ENCODE measurements at places on chromosomes 4 and X. TPM values are rescaled to one million over a fixed set of nuclear protein-coding genes. Genes with fewer than 3 reads are reported as not detected.

Gene MTTP
- 0.20 TPM for total RNA-seq

Gene USP17L18
- total RNA-seq = not detected

Gene SSX1
- total RNA-seq = 0.29 TPM

Gene AFP
- 3.6 TPM for total RNA-seq

Gene LPAR4
- total RNA-seq = not detected

Gene GPRASP2
- 1.3 TPM for total RNA-seq

Gene NXF2B
- not detected for total RNA-seq

Gene RBMXL3
- not detected for total RNA-seq

DNA sequence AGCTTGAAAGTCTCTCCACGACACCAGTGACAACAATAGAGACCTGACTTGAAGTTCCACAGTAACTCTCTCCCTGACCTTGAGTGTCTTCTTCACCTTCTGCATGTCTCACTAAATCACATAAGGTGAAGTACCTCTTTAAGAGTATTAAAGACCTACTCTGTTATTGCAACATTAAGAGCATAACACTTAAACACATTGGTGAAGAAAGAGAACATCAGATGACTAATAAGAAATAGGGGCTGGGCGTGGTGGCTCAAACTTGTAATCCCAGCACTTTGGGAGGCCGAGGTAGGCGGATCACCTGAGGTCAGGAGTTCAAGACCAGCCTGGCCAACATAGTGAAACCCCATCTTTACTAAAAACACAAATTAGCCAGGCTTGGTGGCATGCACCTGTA is 33.9 kb upstream of the MAPK10 start:
- no peak for DNase-seq

- no peak for DNase-seq
Measured at GRCh38 chr4:4859799-4860599, 534 bp downstream of the MSX1 start.

DNA sequence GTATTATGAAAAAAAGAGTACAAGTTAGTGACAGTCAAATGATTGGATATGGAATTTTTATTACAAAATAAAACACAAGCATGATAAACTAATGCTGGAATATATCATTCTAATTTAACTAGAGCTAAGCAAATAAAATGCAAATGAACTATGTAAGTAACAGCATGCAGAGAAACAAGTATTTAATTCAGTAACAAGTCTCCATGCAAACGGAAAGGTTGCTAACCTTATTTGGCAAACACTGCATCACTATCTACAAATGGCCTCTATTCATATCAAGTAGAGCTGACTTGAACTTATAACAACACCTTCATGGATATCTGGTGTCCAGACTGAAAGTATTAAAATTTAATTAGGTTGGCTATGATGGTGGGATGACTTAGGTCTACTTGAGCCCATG is 15.4 kb downstream of the PPM1K start:
- DNase-seq = no peak

- DNase-seq = no peak
Measured at GRCh38 chr4:55035892-55036291, 89.5 kb downstream of the KDR start.

DNA sequence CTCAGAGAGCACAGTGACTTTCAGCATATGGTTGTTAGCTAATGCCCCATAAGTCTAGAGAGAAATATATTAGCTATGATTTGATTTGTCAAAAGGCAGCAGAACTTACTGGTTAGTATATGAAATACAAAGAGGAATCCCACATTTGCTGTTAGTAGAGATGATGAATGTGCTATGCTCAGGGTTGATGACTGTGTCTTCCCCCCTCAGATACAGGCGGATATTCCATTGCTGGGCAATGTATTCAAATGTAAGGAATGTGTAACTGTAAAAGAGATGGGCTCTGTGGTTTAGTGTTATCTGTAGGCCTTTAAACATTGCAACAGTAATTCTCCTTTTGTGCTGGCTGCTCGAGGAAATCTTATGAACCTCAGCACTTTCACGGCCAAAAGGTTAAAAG is 528.9 kb upstream of the ARX start:
- no peak for DNase-seq

- no peak for DNase-seq
Measured at GRCh38 chrX:1592470-1593142, 1.2 kb downstream of the AKAP17A start.

DNA sequence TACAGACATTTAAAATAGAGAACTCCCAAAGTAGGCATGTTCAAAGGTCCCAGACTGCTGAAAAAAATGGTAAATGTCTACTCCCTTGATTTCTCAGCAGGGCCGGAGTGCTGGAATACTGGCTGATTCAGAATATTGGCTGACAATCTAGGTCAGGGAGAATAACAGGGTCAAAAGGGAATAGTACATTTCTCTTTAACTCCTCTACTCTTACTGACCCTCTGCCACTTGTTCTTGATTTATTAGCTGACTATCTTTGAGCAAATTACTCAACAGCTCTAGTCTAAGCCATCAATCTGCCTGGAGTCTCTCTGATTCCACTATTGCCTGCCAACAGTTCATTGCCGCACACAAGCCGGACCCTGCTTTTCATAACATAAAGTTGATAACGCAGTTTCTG is 19.7 kb upstream of the NWD2 start:
- no peak for DNase-seq

- no peak for DNase-seq
Measured at GRCh38 chrX:17431171-17431570, 56.2 kb downstream of the NHS start.

DNA sequence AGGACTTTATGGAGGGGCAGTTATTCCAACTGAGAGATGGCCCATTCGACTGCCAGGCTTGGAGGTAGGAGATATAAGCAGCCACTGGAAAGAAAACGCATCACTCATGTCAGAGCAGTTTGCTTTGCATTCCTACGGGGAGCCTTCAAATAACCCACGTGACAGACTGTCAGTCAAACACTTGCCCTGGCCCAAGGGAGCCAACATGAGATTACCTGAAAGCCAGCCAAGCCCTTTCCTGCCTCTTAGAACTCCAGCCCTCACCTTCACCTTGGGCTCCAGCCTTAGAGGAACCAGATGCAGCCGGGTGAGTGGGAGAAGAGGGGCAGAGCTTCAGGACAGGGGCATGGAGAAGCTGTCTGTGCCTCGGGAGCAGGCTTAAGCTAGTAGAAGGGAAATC is 95.3 kb upstream of the CXCL13 start:
- no peak for DNase-seq

DNA sequence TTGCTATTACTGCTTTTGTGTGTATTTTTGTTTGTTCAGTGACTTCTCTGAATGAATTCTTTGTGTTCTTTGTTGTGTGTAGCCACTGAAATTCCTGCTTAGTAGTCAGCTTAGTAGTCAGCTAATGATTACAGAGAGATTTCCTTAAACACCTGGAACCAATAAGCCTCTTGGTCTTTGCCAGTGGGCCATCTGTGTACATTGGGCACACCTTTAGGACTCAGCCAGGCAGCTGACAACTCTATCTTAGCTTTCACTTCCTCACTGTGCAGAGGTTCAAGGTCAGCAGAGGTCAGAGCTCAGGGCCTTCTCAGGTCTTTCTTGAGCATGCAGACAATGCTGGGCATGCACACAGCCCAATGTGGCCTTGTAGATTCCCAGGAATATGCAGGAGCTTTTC is 59.3 kb downstream of the RWDD4 start:
- DNase-seq = no peak

- DNase-seq = no peak
Measured at GRCh38 chr4:1910643-1911042, 39.5 kb downstream of the NSD2 start.

- no peak for DNase-seq
Measured at GRCh38 chr4:123618606-123619005, 222.0 kb downstream of the SPRY1 start.

DNA sequence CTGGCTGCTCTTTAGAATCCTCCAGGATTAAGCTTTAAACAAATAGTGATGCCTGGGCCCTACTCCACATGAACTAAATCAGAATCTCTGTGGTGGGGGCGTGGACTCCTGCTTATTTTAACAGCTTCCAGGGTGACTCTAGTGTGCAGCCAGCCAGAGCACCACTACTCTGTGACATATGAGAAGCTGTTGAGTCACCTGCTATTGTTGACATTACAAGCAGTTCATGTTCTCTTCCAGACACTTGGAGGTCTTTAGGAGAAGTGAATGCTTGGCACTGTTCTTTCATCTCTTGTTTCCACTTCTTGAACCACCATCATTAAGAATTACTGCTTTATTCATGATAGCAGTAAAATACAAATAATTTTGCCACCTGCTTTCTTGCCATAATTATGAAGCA is 426 bp upstream of the C4orf51 start:
- DNase-seq = no peak

- DNase-seq = no peak
Measured at GRCh38 chr4:137531168-137531985, 917 bp downstream of the PCDH18 start.

GRCh38 chr4:100428051-100428450 is 89.8 kb downstream of the EMCN start:
- DNase-seq = no peak

DNA sequence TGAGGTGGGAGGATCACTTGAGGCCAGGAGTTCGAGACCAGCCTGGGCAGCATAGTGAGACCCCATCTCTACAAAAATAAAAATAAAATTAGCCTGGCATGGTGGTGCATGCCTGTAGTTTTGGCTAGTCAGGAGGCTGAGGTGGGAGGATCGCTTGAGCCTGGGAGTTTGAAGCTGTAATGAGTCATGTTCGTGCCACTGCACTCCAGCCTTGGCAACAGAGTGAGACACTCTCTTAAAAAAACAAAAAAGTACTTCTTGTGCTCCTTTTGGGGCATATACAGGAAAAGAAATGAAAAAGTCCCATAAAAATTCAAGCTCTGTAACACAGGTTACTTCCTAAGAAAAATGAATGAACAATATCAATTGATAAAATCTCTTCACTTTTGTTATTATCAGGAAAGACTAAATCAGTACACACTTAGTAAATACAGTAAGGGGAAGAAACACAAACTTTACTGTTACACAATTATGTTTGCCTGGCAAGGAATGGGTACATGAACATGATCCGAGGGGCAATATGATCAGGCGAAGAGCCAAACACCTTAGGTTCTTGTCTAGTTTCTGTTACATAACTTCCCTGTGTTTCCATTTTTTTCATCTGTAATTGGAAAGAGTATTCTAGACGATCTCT is 46.9 kb downstream of the CCDC158 start:
- no peak for DNase-seq

DNA sequence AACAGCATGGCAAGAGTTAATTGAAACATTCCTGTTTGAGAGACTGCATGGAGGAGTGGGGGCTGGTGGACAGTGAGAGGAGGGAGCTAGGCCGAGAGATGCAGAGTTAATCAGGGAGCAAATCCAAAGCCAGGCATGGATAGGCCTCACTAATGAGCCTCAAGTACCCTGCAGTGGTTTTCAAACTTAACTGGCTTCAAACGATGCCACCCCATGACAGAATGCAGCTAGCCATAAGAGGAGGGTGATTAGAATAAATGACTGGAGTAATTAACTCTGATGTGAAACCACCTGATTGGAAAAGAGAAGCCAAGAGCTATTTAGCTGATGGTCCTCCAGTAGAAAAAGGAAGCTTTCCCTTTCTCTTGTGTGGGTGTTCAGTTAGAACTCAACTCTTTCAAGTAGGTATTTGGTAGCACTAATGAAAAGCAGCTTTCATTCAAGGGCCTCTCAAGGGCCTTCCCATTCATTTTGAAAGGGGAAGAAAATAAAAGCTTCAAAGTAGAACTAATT is 215.4 kb upstream of the MAB21L2 start:
- DNase-seq = no peak

DNA sequence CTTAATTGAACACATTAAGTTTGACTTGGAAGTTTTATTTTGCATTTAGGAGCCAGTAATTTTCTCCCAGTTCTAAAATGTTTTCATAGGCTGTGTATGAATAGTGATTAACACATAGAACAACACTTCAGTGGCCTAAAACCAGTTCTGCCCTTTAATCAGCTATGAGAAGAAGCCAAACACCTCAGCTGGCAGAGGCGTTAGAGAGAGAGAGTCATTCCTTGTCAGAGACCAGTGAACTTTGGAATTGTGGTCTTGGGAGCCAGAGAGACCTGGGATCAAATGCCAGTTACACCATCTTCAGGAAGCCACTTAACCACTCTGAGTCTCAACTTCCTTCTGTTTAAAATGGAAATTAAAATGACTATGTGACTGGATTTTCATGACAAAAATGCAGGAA is 39.3 kb upstream of the PRPS2 start:
- DNase-seq = no peak

- DNase-seq = no peak
Measured at GRCh38 chr4:185265942-185266341, 56.5 kb downstream of the SNX25 start.

GRCh38 chrX:49286581-49286980 is 16.9 kb upstream of the GAGE10 start:
- DNase-seq = no peak

DNA sequence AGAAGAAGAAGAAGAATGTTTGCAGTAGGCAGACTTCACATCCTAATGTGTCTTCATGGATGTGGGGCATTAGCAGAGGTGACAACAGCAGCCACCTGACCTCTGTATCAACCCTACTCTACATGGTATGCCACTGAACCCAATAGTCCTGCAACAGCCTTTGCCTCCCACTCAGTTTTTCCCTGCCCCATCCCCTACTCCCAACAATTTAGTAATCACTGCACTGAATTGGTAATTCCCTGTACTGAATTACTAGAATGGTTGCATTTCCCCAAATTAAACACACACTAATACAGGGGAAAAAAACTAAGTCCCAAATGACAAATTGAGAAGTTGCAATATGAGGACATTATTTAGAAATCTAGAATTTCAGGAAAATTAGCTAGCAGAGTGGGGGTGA is 31.4 kb upstream of the FAM241A start:
- DNase-seq = no peak

- peak; percentile 17 for DNase-seq
Measured at GRCh38 chr4:105145903-105146275, 787 bp upstream of the TET2 start.

DNA sequence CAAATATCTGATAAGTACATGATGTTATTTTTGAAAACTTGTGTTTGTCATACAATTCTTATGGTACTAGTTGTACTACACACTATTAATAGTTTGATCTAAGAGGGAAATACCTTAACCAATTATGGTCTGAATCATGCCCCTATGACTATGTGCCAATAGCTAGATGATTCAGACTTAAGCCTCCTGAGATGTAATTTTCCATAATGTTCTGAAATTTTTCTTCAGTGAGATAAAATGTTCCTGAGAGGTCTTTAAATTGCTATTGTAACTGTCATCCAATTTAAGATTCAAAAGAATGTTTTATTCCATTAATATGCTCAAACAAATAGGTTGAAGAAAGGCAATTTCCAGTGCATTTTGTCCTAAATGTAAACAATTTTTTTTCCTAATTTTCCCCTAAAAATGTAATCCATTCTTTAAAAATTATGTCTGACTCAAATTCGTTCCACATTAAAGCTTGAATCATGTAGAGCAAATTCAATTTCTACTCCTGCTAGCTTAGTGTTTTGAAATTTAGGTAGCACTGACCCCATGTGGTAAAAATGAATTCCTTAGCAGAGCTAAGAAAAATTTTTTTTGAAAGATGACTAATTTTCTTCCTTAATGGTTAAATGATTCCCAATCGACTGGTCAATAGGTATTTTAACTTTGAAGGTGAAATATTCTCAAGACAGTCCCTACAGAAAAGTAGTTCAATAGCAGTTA is 49.1 kb downstream of the APOOL start:
- no peak for DNase-seq
